ENCODE measurements at places on chromosomes 5 and 9. TPM values are rescaled to one million over a fixed set of nuclear protein-coding genes. Genes with fewer than 3 reads are reported as not detected.

The INSL4 gene
- not detected for polyA plus RNA-seq

The TMEM215 gene
- 0.06 TPM for polyA plus RNA-seq

The CCL28 gene
- 5.2 TPM for polyA plus RNA-seq

The GFRA3 gene
- 6.9 TPM for polyA plus RNA-seq

The MYMK gene
- polyA plus RNA-seq = 0.13 TPM

The CDC25C gene
- polyA plus RNA-seq = 4.5 TPM

The ZNF366 gene
- 2.1 TPM for polyA plus RNA-seq

The EGFLAM gene
- 4.4 TPM for polyA plus RNA-seq

The PITX1 gene
- polyA plus RNA-seq = 19.6 TPM

The SYK gene
- 27.3 TPM for polyA plus RNA-seq

The PCDH1 gene
- polyA plus RNA-seq = 29.4 TPM

The MYORG gene
- polyA plus RNA-seq = 60.9 TPM

DNA sequence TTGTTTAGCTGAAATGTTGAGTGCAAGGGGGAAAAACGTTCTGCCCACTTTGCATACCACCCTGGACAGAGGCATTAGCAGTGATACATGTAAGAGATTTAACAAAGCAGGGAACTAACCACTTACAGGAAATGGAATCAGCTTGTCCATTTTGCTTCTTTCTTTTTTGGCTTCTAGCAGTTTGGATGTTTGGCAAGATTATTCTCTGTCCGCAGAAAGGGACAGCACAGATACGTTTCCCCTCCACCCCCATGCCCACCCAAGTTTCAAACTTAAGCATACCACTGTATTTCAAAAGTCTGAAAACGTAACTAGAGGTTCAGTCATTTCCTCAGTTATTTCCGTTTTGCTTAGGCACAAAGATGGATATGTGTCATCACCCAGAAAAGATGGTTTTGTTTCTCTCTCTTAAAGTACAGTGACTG lies 118.4 kb downstream of the GDNF start:
- DNase-seq = no peak

GRCh38 chr5:53943938-53944337 lies 366.4 kb downstream of the ARL15 start:
- DNase-seq = no peak

DNA sequence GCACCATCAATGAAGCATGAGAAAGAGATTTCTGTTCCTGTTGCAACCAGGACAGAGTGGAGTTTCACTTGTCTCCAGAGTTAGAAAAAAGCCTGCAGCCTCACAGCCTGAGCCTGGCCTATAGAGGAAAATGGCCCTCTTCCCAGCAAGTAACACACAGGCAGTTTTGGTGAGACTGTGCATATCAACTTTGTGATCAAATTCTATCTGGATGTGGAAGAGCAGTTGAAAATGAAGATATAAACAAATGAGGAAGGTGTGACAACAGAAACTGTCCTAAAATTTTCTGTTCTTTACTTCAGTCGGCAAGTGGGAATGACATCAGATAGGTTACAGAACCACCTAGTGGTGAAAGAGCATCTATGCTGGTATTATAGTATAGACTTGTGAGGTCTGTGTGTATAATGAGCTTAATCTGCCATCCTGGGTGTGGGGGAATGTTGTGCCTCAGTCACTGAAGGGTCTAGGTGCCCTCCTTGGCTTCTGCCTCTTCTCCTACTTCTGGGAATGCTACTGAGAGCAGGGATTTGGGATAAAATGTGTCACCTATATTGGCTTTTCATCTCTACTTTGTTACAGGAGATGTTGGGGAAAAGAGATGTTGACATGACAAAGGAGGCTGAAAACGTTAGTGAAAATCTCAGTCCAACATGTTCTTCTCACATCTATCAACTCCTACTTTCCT lies 28.2 kb downstream of the YIPF5 start:
- DNase-seq = peak; percentile 34

DNA sequence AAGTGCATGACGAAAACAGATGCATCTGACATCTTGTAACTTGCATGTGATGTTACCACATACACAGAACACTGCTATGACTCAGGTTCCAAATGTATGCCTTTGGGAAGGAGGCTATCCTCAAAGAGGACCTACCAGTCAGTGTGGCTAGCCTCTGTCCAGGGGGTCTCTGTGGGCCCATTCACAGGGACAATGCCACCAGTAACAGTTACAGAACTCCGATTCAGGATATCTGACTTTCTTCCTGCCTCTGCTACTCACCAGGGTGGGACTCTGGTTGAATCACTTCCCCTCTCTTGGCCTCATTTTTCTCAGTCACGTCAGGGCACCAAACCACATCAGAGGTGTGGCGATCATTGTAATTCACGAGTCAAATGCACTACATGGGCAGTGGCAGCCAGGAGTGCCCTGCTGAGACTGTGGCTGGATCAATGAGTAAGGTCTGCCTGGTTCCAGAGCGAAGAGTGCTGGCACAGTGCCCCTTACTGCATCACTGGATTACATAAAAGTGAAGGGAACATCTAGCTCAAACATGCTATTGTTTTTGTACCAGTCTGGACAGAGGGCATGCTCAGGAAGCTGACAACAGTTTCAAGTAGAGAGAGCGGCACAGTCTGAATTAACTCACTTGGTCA lies 13.2 kb downstream of the ATOX1 start:
- DNase-seq = no peak

DNA sequence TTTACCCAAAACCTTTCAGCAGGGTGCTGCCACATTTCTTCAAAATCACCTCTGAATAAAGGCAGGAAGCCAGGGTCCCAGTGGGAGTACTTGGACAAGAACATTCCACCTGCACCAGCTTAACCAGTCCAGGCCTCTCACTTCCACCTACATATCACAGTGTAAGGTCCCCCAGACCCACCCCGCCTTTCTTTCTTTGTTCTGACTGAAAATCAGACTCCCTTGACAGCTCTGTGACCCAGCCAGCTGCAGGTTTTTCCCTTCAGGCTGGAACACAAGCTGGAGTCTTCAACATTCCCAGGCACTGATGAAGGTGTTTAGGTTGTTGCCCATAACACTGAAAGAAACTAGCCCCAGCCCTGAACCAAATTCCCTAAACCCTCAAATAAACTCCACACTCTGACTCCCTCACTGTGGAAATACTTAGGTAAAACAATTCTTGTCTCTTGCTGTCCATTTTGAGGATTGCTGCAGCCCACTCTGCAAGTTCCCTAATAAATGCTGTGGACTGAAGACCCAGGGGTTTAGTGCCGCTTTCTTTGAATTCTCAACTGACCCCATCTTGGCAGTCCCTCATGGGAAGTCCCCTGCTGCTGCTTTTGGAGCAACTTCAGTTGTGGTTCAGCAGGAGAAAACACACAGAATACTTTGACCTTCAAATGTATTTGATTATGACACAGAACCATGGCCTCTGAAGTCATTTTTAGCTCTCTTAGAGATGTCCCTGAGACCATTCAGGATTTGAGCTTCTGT lies 24.8 kb downstream of the P4HA2 start:
- no peak for DNase-seq

GRCh38 chr9:129826344-129826743 lies 2.4 kb upstream of the TOR1A start:
- no peak for DNase-seq

GRCh38 chr5:75612226-75612569 lies 945 bp downstream of the ANKDD1B start:
- no peak for DNase-seq

- DNase-seq = no peak
Measured at GRCh38 chr5:172944741-172945140, 14.5 kb upstream of the RPL26L1 start.

DNA sequence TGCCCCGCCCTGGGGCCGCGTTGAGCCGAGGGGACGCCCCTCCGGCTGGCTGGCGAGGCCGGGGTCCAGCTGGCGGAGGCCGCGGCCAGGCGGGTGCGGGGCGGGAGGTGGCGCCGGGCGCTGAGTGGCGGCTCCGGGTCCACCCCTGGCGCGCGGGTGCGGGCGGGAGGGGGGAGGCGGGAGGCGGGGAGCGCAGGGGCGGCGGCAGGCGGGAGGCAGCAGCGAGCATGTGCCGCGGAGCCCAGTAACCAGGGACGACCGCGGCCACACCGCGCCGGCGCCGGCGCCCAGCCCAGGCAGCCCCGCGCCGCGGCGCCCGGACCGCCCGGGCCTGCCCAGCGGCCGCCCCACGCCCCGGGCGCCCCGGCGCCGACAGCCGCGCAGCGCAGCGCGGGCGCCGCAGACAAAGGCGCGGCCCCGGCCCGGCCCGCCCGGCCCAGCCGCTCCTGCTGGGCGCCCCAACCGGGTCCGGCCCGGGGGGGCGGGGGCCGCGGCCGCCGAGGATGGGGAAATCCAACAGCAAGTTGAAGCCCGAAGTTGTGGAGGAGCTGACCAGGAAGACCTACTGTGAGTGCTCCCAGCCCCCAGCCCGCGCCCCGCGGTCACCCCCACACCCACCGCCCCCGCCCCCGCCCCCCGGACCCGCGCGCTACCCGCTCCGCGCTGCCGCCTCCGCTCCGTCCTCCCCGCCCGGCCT lies at the start of gene NCS1:
NCS1 (plus strand) TSS at position 244 of the 697 bp plus-strand sequence; CDS start at position 504, 260 bp downstream.
- peak; percentile 67 for DNase-seq

DNA sequence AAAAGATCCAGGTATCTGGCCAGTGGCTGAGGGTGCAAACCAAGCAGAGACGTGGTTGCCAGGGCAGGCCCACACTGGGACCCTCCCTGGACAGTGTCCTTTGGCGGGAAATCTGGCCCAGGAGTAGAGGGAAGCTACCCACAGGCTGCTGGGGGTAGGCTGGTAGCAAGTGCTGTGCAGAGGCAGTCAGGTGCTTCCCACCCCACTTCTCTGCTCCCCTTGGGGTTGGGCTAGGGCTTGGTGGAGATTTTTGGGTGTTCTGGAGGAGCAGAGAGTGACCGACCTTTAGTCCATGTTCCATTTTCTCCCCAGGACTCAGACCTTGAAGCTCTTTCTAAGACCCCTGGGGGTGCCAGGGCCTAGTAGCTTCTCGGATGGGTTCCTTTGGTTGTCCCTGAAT lies 5.6 kb downstream of the PRDM12 start:
- no peak for DNase-seq

DNA sequence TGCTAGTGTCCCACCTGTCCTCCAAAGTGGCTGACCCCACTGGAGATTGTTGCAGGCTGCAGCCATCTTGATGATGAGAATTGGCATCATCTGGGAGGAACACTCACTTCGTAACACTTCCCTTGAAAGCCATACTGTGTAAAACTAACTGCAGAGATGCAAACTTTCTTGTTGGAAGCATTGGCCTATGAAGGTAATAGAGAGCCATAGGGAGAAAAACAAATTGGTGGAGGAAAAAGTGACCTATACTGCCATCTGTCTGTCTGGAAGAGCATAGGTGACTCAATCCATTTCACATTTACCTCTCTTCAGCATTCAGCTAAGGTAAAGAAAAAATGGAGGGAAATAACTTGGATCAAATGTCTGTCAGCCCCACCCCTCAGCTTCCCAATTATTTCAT lies 473.4 kb downstream of the NTRK2 start:
- no peak for DNase-seq

DNA sequence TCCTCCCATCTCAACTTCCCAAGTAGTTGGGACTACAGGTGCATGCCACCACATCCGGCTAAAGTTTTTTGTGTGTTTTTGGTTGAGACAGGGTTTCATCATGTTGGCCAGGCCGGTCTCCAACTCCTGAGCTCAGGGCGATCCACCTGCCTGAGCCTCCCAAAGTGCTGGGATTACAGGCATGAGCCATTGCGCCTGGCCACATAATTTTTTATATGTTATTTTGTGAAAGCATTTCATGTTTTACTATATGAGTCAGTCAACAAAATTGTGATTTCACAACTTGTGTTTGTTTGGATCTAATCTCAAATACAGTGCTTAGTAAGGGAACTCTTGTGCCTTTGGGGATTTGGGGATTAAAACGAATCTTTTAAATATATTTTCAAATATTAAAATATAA lies 20.0 kb upstream of the FAM120AOS start:
- no peak for DNase-seq

DNA sequence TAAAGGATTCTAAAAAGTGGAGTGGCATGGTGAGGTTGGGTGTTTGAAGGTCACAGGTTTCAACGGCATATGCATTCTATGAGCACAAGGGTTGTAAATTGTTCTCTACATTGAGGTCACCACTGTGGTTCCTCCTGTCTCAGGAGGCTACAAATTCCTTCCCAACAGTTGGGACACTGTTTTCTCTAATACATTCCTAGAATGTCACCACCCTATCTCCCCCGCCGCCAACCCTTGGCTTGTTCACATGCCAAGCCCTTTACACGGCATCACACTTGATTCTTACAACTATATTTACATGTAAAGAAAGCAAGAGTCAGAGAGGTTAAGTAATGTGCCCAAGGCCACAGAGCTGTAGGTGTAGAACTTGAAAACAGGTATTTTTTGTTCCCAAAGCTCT lies 315.1 kb downstream of the RAB3C start:
- DNase-seq = no peak

DNA sequence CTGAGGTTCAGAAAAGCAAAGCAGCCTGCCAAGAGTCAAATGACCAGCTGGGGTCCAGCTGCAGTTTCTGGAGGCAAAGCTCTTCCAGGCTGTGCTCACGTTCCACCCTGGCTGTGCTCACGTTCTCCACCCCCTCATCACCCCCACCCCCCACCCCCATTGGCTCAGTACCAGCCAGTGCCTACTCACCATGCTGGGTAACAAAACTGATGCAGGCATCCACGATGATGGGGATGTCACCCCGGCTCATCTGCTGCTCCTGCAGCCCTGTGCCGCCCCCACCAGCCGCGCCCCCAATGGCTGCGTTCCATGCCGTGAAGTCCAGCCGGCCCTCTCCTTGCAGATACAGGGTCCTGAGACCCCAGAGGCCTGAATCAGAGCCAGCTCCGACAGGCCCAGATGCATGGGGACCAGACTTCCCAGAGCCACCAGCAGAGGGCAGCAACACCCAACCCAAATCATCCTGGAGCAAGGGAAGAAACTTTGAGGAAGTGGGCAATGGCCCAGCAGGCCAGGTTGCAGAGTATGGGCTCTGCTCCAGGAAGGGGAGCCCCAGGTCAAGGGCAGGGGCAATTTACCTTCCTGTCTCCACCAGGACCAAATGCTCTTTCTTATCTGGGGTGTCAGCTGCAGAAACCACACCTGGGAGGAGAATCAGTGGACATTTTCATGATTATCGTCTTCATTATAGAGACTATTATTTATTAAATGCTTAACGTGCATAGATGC lies 13.7 kb upstream of the FCHSD1 start:
- DNase-seq = peak; percentile 64

DNA sequence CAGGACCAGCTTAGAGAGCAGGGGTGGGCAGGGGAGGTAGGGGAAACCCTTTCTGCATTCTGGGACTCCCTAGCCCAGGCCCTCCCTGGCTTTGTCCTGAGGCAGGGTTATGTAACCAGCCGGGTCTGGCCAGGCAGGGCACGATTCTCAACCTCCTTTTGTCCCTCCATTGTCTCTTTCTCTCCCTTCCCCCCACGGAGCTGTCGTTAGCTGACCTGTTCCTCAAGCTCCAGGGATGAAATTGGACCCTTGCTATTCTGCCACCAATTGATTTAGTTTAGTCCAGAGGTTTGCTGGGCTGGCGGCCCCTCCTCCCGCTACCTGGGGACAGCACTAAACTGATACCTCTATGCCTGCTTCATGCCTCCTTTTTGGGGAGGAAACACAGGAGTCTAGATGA lies 9.4 kb upstream of the NDST1 start:
- DNase-seq = no peak

DNA sequence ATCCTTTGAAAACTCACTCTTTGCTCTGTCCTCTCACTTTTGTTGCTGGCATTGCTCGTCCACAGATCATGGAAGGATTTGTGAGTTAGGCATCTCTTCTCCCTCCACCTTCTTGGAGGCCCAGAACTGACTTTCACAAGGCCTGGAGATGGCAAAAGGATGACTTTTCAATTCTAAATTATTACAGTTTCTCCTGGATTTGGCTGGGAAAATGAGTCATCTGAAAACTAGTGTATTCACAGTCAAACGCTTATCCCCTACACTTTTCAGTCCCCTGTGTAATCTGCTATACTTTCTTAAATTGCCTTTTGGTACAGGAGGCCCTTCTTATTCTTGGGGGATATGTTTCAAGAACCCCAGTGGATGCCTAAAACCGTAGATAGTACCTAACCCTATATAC lies 35.6 kb downstream of the ADRA1B start:
- DNase-seq = no peak
